Panc1 (cell line): ENCODE measurements at places on chromosomes 4 and X. TPM values are rescaled to one million over a fixed set of nuclear protein-coding genes. Genes with fewer than 3 reads are reported as not detected.

DNA sequence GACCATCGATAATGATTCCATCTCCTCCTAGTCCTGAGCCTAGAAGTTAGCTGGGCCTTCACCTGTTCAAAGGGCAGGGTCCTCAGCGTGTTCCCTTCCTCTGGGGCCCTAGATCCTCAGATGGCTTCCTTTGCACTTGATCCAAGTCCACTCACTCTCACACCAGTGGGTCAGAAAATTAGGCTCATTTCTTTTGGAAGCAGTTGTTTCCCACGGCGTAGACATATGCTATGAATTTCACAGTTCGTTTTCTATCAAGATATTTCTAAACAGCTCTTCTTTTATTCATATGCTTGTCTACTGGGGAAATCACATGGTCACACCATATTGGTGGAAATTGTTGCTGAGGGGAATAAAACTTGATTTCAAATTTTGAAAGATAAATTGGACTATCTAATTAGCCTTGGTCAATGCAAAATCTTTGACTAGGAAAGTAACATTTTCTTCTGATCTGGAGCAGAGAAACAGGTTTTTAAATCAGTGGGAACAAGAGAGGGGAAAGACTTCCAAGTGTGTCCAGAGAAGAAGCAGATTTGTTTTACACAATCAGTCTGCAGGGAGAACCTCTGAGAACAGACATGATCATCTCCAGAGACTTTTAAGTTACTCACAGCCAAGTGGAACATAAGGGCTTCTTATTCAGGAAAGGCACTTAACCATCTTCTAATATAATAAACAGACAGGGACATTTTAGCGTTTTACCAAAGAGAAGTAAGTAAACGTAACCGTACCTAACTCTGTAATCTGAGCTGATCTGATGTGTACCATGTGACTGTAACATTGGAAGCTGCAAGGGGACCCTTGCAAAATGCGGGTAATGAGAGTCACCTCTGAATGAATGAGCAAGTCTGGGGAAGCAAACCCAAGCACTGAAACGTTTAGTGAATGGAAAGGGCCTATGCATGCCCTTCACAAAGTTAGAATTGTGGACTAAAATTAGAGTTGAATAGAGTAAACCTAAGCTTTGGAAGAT lies 455.7 kb upstream of the FAT1 start:
- no peaks in the 10 kb centered on the region for H3K27me3 ChIP-seq
- no peaks in the 10 kb centered on the region for H3K36me3 ChIP-seq
- no peaks in the 10 kb centered on the region for H3K4me1 ChIP-seq

DNA sequence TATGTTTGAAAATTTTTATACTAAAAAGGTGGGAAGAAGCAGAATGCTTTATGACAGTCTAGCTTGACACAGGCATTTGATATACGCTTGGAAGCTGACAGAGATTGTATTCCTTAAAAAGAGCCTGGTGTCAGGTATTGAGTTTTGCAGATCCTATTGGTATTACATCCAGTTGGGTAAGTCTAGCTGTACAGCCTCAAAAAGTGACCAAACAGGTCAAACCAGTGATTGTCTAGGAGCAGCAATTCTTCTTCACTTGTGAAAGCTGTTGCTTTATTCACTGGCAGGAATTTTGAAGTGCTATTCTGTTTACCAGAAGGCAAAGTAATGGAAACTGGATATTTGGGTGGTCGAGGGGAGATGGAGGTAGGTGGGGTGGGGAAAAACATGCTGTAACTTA lies 77.5 kb downstream of the UCHL1 start:
- no peak overlapping the region for H3K27ac ChIP-seq
- H3K4me1 ChIP-seq = no peaks in the 10 kb centered on the region
- H3K36me3 ChIP-seq = no peaks in the 10 kb centered on the region
- H3K4me3 ChIP-seq = no peak overlapping the region
- H3K27me3 ChIP-seq = no peaks in the 10 kb centered on the region

- no peak for DNase-seq
- no peaks in the 10 kb centered on the region for H3K4me1 ChIP-seq
- H3K27me3 ChIP-seq = no peaks in the 10 kb centered on the region
- H3K4me3 ChIP-seq = no peak overlapping the region
Measured at GRCh38 chr4:40484346-40485090, 145.1 kb downstream of the RBM47 start.

Gene PDGFC
- 14.5 TPM for total RNA-seq

- H3K4me1 ChIP-seq = peaks cover 5% of the 10 kb centered on the region
- H3K27ac ChIP-seq = no peak overlapping the region
- no peak overlapping the region for H3K4me3 ChIP-seq
- H3K36me3 ChIP-seq = no peaks in the 10 kb centered on the region
- H3K27me3 ChIP-seq = no peaks in the 10 kb centered on the region; the same call in 1 of the 2 replicates
Measured at GRCh38 chr4:108113229-108113628, 55.5 kb downstream of the LEF1 start.

Gene MAP3K15
- 4.9 TPM for total RNA-seq

DNA sequence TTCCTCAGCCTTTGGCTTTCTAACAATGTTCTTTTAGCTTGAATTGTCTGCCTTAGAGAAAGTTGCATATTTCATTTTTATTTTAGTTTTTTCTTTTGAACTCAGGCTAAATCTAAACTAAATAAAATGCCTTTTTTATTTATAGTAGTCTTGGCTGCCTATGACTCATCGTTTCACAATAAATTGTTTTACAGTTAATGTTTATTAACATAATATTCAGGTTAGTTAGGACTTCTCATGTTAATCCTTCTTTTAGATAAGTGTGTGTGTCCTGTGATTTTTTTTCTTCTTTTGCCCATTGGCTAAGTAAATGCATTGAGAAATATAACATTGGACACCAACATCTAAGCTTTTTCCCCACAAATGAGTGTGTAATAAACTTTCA lies 1.6 kb downstream of the RP2 start:
- H3K4me1 ChIP-seq = peaks cover 8% of the 10 kb centered on the region
- no peaks in the 10 kb centered on the region for H3K27me3 ChIP-seq
- peak overlapping the region; percentile 93 for H3K27ac ChIP-seq
- no peak for DNase-seq

GRCh38 chr4:23278845-23279244 lies 586.1 kb downstream of the GBA3 start:
- H3K36me3 ChIP-seq = no peaks in the 10 kb centered on the region
- no peaks in the 10 kb centered on the region for H3K27me3 ChIP-seq
- H3K4me3 ChIP-seq = no peak overlapping the region
- H3K27ac ChIP-seq = no peak overlapping the region
- no peak for DNase-seq
- no peaks in the 10 kb centered on the region for H3K4me1 ChIP-seq

DNA sequence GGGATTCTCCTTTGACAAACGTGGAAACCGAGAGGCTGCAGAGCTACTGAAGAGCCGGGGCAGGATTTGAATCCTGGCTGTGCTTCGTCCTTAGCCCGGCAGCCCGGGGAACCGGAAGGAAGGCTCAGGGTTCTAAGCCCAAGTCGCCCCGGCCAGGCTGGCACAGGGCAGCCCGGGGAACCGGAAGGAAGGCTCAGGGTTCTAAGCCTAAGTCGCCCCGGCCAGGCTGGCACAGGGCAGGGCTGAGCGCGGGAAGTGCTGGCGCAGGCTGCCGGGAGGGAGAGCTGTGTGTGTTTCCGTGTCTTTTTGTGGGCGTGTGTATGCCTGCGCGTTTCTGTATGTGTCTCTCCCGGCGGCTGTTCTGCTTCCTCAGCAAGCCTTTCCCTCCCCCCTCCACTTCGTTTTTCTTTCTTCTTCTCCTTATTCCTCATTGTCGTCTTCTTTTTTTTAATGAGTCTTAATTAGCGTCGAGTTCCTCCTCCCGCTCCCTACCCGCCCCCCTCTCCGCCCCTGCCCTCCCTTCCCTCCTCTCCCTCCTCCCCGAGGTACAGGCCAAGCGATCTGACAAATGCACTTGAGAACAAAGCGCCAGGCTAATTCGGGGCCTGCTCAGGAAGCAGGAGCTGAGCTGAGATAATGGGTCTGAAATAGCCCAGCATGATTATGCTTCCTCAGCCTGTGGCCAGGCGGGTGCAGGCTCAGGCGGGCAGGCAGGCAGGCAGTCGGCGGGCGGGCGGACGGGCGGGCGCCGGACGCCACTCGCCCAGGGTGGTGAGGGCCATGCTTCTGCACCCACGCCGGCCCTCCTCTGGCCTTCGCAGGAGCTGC lies 65.9 kb downstream of the EFNB1 start:
- H3K4me3 ChIP-seq = no peak overlapping the region
- H3K27me3 ChIP-seq = no peaks in the 10 kb centered on the region; the same call in 1 of the 2 replicates
- DNase-seq = no peak
- no peak overlapping the region for H3K27ac ChIP-seq
- H3K4me1 ChIP-seq = no peaks in the 10 kb centered on the region
- no peaks in the 10 kb centered on the region for H3K36me3 ChIP-seq

- H3K27ac ChIP-seq = peak overlapping the region; percentile 65
- H3K4me3 ChIP-seq = peak overlapping the region; percentile 75
- H3K27me3 ChIP-seq = no peaks in the 10 kb centered on the region
- H3K36me3 ChIP-seq = peaks cover 2% of the 10 kb centered on the region; the same call in 1 of the 2 replicates
Measured at GRCh38 chr4:153466949-153467896, 1.1 kb downstream of the TMEM131L start.

DNA sequence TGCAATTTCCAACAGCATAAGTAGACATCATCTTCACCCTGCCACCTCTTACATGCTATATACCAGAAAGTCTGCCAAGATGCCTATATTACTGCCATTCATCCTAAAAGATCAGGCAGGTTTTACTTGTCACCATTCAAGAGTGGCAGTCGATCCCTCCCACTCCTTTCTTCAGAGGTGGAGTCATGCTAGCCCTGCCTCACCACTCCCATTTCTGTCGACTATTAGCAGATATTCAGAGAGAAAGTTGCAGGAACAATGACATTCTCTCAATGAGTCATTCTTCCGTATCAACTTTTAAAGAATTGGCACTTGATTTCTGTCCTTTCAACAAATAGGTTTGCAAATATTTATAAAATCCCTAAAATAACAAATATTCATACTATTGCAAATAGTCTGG lies 1060.1 kb downstream of the ADGRL3 start:
- no peaks in the 10 kb centered on the region for H3K27me3 ChIP-seq
- H3K27ac ChIP-seq = no peak overlapping the region
- no peak overlapping the region for H3K4me3 ChIP-seq
- DNase-seq = no peak

Gene GPR173
- 0.13 TPM for total RNA-seq

Gene HMX1
- total RNA-seq = not detected

GRCh38 chr4:137674066-137674465 lies 141.8 kb upstream of the PCDH18 start:
- no peak overlapping the region for H3K27ac ChIP-seq
- H3K36me3 ChIP-seq = no peaks in the 10 kb centered on the region
- no peak overlapping the region for H3K4me3 ChIP-seq
- no peaks in the 10 kb centered on the region for H3K4me1 ChIP-seq

Gene CT45A2
- total RNA-seq = not detected

Gene REELD1
- total RNA-seq = not detected

DNA sequence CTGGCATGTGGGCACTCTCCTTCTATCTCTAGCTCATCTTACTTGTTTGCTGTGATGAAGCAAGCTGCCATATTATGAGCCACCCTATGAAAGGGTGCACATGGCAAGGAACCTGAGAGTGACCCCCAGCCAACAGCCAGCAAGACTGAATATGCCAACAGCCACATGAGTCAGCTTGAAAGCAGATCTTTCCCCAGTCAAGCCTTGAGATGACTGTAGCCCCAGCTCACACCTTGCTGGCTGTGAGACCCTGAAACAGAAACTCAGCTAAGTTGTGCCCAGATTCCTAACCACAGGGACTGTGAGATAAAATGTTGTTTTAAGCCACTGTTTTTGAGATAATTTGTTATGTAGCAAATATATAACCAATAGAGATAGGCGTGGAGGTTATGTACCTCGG lies 36.2 kb downstream of the KDM5C start:
- DNase-seq = no peak
- no peak overlapping the region for H3K4me3 ChIP-seq
- H3K27me3 ChIP-seq = no peaks in the 10 kb centered on the region
- H3K4me1 ChIP-seq = no peaks in the 10 kb centered on the region

DNA sequence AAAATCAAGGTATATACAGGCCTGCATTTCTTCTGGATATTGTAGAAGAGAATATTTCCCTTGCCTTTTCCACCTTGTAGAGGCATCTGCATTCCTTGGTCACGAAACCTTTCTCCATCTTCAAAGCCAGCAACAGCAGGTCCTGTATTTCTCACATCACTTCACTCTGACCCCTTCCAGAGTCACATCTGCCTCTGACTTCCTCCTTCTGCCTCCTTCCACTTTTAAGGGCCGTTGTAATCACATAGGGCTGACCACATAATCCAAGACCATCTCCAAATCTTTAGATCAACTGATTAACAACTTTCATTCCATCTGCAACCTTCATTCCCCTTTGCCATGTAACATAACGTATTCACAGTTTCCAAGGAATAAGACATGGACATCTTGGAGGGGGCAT lies 38.3 kb upstream of the NDP start:
- H3K4me3 ChIP-seq = no peak overlapping the region
- H3K27me3 ChIP-seq = no peaks in the 10 kb centered on the region
- H3K27ac ChIP-seq = no peak overlapping the region
- H3K36me3 ChIP-seq = no peaks in the 10 kb centered on the region
- no peak for DNase-seq
- no peaks in the 10 kb centered on the region for H3K4me1 ChIP-seq

DNA sequence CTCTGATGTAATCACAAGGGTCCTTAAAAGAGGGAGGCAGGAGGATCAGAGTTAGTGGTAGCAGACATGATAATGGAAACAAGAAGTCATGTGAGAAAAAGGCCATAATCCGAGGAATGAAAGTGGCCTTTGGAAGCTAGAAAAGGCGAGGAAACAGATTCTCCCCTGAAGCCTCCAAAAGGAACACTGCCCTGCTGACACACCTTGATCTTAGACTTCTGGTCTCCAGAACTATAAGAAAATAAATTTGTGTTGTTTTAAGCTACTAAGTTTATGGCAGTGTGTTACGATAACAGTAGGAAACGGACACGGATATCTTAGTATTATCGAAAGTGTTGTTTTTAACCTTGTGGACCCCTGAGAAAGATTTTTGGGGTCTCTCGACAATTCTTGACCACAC lies 24.4 kb downstream of the CLCN3 start:
- no peak overlapping the region for H3K4me3 ChIP-seq
- no peak for DNase-seq
- no peaks in the 10 kb centered on the region for H3K4me1 ChIP-seq

Gene TIMP1
- total RNA-seq = 131 TPM

DNA sequence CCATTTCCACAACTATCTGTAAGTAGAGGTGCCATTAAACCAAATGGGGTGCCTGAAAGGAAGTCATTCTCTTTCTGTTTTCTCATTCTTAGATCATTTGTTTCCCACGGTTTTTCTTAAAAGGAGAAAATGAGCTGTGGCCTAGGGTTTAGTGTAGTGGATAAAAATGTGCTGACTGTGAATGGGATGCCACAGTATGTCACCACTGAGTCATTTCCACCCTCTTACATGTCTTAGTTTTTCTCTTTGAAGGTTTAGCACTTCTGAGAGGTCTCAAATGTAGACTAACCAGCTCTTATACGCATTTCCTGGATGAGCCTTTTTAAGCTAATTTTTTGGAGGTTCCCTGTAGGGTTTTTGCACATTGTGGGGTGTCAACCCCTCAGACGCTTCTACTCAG lies 244.5 kb upstream of the SPANXN1 start:
- no peak for DNase-seq
- no peaks in the 10 kb centered on the region for H3K27me3 ChIP-seq
- H3K4me1 ChIP-seq = no peaks in the 10 kb centered on the region

Gene SLITRK2
- 0.59 TPM for total RNA-seq
